ENCODE measurements at places on chromosomes 13 and 19. TPM values are rescaled to one million over a fixed set of nuclear protein-coding genes. Genes with fewer than 3 reads are reported as not detected.

COLGALT1 gene
- 98.8 TPM for total RNA-seq

ZNF473 gene
- total RNA-seq = 10.6 TPM

SIGLEC12 gene
- not detected for total RNA-seq

DLEU7 gene
- not detected for total RNA-seq

OVOL3 gene
- not detected for total RNA-seq

TCF3 gene
- 66.6 TPM for total RNA-seq

C19orf33 gene
- total RNA-seq = not detected

PIH1D1 gene
- total RNA-seq = 53.4 TPM

ZNF835 gene
- total RNA-seq = 1.2 TPM

SLITRK6 gene
- total RNA-seq = not detected

MUC16 gene
- total RNA-seq = not detected

FCHO1 gene
- 0.68 TPM for total RNA-seq

ZNF83 gene
- total RNA-seq = 21.2 TPM

BRD4 gene
- 22.3 TPM for total RNA-seq

TUBA3C gene
- total RNA-seq = not detected

CACNG8 gene
- total RNA-seq = 1.1 TPM

MEIOSIN gene
- total RNA-seq = not detected

Measured in cardiac ventricle fibroblast (primary cell).